ENCODE measurements at places on chromosomes 2 and 18. TPM values are rescaled to one million over a fixed set of nuclear protein-coding genes. Genes with fewer than 3 reads are reported as not detected.
A peak's percentile ranks its signal among the peaks of the same experiment; 100 is the strongest.

Gene MAP2
- total RNA-seq, result 9.2 TPM

Gene REL
- 16.3 TPM for total RNA-seq

Gene GPC1
- 91.9 TPM for total RNA-seq

Gene LYG1
- 0.95 TPM for total RNA-seq

Gene SLC4A1AP
- 22.7 TPM for total RNA-seq

Gene HAAO
- total RNA-seq, result 10.5 TPM

Gene FAM124B
- 0.38 TPM for total RNA-seq

Gene KIF5C
- 2.3 TPM for total RNA-seq

Gene B3GNT2
- 38.6 TPM for total RNA-seq

DNA sequence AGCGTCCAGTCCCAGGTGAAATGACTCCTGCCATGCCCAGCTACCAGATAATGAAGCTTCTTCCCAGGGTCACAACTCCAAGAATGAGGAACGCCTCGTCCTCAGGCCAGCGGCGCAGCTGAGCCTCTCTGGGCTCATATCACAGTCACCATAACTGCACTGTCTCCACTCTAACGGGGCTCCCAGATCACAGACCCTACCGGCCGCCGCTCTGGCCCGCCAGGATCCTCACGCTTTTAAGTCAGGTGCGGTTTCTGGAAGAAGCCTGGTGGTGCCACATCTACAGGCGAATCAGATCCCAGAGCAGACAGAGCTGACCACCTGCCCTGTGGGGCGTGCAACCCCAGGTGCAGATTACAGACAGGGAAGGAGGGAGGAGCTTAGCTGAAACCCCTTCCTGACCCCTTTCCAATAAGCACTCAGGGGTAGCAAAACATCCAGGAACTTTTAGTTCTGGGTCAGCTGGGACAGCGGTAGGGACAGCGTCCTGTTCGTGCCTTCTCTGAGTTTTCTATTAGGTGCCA, 3.7 kb upstream of the ACKR3 start:
- no peak for DNase-seq

DNA sequence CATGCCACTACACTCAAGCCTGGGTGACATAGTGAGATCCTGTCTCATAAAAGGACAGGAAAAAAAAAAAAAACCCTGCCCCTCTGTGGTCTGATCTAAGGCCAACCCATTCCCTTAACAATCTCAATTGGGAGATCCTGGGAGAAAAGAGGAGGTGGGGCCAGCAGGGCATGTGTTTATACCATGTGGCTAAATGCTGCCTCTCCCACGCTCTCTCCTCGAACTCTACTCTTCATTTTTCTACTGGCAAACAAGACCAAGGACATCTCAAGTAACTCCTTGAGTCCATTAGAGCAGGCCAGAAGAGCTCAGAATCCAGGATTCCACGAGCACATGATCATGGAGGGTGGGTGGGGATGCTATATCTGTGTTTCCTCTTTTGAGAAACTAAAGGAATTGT, 16.7 kb upstream of the NEDD4L start:
- DNase-seq, result no peak

GRCh38 chr2:68103030-68103708, 40.4 kb upstream of the C1D start:
- DNase-seq, result no peak

GRCh38 chr2:233424154-233424951, 70.1 kb downstream of the DGKD start:
- DNase-seq, result no peak

GRCh38 chr18:21179590-21180220, 62.3 kb upstream of the GREB1L start:
- no peak for DNase-seq

- no peak for DNase-seq
Measured at GRCh38 chr2:161796192-161796591, 172.0 kb downstream of the SLC4A10 start.

- no peak for DNase-seq
Measured at GRCh38 chr2:156021146-156022040, 311.1 kb downstream of the NR4A2 start.

DNA sequence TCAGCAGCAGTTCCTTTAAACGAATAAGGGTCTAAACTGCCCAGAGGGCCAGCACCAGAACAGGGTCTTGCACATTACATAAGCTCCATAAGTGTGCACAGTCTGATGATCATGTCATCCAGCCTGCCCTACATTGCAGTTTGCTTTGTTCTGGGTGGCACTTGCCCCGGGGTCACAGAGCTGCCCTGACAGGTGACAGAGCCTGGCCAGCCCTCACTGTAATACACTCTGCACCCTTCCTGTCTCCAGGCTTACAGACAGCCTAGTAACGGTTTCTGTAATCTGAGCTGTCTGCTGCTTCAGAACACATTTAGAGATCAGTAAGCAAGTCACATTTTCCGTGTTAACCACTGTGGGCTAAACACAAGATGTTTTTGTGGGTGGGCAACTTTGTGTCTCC, 213.3 kb downstream of the FAM210A start:
- DNase-seq, result no peak

DNA sequence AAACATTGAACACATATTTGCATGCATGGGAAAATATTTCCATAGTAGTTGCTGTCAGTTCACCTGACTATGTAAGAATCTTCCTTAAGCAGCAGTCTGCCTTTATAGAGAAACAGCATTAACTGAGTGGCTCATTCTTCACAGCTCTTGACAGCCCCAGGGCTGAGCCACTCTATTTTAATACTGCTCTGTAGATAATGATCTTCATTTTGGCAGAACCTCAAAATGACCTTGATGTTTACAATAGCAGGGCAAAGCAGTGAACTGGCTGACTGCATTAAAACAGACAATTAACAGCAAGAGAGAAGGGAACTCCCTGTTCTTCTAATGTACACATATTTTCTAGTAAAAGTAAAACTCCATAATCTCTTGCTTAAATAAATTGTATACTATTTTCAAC, 580.6 kb upstream of the SOX11 start:
- no peak for DNase-seq

GRCh38 chr2:88254437-88255091, 84.4 kb downstream of the THNSL2 start:
- DNase-seq, result no peak

- DNase-seq, result no peak
Measured at GRCh38 chr2:168355779-168356476, 100.1 kb upstream of the CERS6 start.

DNA sequence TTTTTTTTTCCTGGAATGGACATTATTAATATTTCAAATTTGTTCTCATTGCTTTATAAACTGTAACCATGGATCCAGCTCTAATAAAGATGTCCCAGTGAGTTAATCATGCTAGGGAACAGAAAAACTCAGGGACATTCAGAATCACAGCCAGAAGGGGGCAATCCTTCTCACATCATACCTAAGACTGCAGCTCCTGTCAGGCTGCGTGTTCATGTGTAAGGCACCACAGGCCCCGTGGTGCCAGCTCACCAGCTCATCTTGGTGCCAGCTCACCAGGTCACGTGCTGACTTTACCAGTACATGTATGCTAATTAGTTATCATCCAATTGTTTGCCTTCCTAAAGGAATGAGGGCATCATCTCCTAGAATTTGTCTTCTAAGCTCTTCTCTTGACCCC, 84.7 kb upstream of the NEDD4L start:
- DNase-seq, result no peak

GRCh38 chr18:46040747-46041104, 31.3 kb downstream of the PSTPIP2 start:
- DNase-seq, result no peak

DNA sequence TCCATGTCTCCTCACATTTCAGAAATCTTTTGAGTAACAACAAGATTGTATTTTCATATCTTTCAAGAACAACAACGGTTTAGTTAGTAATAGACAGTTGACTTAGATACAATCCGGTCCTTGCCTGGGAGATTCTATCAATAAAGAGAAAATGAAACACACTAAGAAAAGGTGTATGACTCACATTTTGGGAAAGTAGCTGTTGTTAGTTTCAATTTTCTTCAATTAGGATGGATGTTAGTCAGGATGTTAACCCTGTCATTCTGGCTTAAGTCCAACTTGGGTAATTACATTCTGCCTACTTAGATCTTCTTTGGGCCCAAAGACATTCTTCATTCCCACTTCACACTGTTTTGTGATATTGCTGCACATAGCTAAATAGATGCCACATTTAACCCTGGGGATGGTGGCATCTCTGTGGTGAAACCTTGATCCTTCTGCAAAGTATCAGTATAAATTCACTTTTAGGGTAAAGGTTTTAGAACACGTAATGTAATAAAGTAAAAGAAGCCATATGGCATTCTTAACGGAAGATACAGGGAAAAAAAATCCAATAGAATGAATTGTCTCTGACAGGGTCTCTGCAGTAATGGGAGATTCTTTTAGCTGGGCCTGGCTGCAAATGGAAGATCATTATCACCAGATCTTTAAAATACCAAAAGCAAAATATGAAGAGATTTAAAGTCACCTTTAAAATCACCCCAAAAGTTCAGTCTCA, 365.5 kb downstream of the FIGN start:
- DNase-seq, result no peak

- no peak for DNase-seq
Measured at GRCh38 chr18:75360941-75361340, 66.6 kb downstream of the SMIM21 start.

DNA sequence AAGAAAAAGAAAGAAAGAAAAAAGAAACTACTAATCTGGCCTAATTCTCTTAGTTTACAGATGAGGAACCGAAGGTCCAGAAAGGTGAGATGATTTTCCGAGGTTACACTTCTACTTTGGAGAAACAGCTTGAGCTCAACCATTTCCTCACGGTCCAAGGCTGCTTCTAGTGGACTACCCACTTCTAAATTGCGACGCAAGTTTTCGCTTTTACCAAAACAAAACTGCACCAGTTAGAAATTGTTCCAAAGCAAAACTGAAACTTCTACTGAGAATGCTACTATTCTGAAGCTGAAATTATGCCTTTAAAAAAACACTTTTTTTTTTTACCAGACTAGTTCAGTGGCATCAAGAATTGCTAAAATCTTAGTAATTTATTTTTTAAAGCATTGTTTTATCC, 101.6 kb downstream of the INO80D start:
- no peak for DNase-seq

DNA sequence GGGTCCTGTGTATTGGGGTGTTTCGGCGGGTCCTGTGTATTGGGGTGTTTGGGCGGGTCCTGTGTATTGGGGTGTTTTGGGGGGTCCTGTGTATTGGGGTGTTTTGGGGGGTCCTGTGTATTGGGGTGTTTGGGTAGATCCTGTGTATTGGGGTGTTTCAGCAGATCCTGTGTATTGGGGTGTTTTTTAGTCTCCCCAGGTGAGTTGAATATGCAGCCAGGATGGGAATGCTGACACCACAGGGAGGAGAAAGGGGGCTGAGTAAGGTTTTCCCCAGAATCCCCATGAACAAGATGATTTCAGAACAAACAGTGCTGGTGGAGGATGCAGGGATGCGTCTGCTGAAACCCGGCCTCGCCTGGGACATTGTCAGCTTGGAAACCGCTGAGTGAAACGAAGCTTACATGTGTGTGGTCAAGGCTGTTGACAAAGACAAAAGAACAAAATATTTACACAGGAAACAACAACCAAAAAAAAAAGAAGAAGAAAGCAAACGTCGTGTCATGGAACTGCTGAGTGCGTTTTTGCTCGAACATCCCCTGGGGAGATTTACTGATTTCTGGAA, 88.5 kb upstream of the ODC1 start:
- no peak for DNase-seq

DNA sequence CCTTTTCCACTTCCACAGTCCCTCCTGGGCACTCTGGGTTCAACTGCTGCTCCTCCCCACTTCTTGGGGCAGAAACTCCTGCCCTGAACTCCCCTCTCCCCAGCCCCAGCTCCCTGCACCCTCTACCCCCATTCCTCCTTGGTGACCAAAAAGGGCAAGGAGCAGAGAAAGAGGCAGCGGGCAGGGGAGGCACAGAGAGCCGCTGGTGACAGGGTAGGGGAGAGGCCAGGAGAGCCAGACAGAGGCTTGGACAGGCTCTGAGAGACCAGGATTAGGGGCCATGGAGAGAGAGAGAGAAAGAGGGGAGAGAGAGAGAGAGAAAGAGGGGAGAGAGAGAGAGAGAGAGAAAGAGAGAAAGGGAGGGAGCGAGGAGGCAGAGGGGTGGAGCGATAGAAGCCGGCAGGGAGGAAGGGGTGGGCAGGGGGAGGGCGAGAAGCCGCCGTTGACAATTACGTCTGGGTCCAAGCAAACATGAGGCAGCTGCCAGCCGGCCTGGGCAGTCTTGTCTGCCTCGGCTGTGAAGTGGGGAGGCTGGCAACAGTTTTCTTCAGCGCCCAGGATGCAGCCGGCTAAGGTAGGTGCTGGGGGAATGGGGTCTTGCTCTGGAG, at the start of gene KCNIP3:
TSS of gene KCNIP3 (plus strand) at position 468 of the 608 bp plus-strand sequence. CDS start at position 560, 92 bp downstream.
- DNase-seq, result no peak

GRCh38 chr2:129422028-129422427, 557.4 kb upstream of the RAB6C start:
- no peak for DNase-seq

GRCh38 chr18:49275448-49275847, 185.0 kb downstream of the DYM start:
- no peak for DNase-seq

GRCh38 chr2:128496700-128497099, 178.0 kb upstream of the HS6ST1 start:
- DNase-seq, result no peak

GRCh38 chr2:42639340-42640077, 71.1 kb downstream of the MTA3 start:
- no peak for DNase-seq

DNA sequence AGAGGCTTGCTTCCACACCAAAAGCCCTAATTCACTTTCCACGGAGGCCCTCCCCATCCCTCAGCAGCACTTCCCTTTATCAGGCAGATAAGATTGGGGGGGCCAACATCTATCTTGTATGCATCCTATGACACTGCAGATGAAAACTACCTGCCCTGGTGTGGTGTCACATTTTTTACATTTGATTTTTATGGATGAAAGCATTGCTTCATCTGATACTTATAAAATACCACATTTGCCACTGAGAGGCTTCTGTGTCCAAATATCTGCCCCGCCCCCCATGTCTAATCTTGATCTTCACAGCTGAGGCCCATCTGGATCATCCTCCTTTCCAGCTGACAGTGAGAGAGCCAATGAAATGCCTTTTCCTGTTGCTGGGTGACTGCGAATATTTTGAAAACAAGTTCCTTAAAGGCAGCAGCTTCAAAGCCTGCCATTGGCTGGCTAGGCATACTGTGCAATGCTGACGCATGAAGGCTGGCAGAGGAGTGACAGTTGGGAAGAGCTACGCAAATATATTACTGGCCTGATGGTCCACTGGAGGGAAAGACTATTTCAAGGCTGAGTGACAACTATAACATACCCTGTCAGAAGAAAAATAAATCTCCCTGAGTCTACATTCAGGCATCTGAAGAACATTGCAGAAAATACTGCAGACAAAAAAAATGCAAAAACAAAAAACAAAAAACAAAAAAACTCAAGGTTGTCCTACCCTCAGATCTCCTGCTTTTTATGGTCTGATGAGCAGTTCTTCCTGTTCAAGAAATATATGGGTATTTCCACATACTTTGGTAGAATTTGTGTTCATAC, 318.7 kb downstream of the PDE11A start:
- DNase-seq, result peak; percentile 15

DNA sequence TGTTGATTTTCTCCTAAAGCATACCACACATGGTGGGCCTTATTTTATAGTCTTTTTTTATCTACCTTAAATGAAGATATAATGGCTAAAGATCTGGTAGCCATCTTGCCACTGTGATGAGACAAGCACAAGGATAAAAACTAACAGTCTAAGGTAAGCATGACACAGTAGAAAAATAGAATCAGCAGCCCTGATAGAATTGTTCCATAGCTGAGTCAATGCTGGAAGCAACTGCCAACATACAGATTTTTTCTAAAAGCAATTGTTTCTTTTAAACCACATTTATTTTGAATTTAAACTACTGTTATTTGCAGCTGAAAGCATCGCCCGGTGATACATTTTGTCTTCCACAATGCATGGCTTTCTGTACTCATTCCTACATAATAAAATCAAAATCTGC, 1091.5 kb upstream of the CHAC2 start:
- DNase-seq, result no peak

Measured in esophagus squamous epithelium (tissue), 5 donors.